ENCODE measurements at places on chromosomes 7 and 10. TPM values are rescaled to one million over a fixed set of nuclear protein-coding genes. Genes with fewer than 3 reads are reported as not detected.

GRCh38 chr10:59905731-59906416 is 482 bp downstream of the CCDC6 start:
- H3K4me3 ChIP-seq = peak overlapping the region; percentile 97
- peak overlapping the region; percentile 24 for H3K27ac ChIP-seq
- DNase-seq = peak; percentile 73
- H3K36me3 ChIP-seq = no peaks in the 10 kb centered on the region
- H3K27me3 ChIP-seq = no peaks in the 10 kb centered on the region

DNA sequence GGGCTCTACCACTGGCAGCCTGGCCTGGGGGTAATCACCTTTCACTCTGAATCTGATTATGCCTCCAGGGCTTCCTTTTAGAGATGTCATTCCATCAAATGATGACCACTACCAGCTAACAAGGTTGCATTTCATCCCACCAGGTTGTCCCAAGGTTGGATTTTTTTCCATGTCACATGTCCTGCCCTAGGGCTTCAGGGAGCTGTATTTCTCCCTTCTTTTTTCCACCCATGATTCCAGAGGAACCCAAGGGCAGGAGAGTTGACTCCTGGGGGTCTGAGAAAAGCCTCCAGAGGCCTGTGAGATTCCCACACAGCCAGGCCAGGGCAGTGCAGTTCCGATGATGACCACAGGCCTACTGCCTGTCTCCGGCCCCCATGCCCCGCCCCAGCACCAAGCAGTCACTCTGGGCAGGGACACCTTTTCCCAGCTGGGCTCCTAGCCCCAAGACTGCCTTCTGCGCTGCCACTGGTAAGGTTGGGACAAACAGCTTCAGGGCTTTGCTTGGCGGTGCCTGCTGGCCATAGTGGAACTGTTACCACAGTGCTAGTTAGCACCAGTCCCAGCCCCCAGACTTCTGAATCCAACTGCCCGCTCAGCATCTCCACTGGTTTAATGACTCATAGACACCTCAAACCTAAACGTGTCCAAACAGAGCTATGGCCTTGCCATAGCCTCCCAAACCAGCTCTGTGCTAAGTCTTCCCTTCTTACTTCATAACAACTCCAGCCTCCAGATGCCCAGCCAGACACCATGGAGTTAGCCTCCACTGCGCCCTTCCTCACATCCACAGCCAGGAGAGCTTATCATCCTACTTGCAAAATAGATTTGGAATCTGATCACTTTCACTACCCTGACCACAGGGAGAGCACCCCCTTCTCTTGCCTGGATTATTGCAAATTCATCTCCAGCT is 133.7 kb downstream of the ARHGAP22 start:
- peaks cover 30% of the 10 kb centered on the region for H3K36me3 ChIP-seq
- peaks cover 10% of the 10 kb centered on the region for H3K4me1 ChIP-seq
- H3K4me3 ChIP-seq = no peak overlapping the region
- H3K27ac ChIP-seq = no peak overlapping the region
- peak; percentile 91 for DNase-seq
- no peaks in the 10 kb centered on the region for H3K27me3 ChIP-seq

GRCh38 chr7:32415936-32416335 is 74.2 kb downstream of the LSM5 start:
- no peaks in the 10 kb centered on the region for H3K36me3 ChIP-seq
- H3K4me1 ChIP-seq = no peaks in the 10 kb centered on the region
- no peaks in the 10 kb centered on the region for H3K27me3 ChIP-seq
- no peak for DNase-seq

DNA sequence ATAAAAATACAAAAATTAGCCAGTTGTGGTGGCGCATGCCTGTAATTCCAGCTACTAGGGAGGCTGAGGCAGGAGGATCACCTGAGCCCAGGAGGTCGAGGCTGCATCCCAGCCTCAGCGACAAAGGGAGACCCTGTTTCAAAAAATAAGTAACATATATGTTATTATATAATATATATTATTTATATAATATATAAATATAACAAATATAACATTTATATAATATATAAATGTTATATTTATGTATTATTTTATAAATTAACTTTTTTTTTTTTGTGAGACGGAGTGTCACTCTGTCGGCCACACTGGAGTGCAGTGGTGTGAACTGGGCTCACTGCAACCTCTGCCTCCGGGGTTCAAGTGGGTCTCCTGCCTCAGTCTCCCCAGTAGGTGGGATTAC is 1.5 kb upstream of the POR start:
- H3K4me3 ChIP-seq = no peak overlapping the region
- no peaks in the 10 kb centered on the region for H3K36me3 ChIP-seq
- no peak for DNase-seq
- no peaks in the 10 kb centered on the region for H3K27me3 ChIP-seq
- no peak overlapping the region for H3K27ac ChIP-seq

DNA sequence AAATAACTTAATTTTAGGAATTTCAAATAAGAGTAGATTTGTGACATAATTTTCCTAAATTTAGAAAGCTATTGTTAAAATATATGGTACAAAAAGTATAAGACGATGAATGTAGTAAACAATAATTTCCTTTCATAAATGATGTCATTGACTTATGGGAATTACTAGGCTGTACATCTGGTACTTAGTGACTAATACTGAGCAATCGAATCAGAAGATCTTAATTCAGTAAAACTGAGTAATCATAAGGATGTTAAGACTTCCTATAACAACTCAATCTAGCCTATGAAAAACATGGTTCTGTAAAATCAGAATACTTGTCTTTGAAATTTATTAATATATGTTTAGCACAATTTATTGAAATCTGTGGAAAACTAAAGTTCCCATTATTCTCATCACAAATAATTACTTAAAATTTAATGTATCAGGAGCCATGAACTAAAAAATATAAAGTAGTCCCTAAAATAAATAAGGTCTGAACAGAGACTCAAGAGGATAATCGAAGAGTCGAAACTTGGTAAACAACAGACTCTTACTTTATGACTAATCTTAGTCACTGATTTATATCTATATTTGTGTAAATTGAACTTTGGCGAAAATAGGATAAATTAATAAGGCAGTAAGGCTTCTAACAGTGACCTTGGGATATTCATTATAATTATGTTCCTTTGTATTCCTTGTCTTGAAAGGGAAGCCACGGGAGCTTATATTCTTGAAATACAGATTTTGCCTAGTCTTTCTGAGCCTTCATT is 142.1 kb downstream of the HGF start:
- peaks cover 47% of the 10 kb centered on the region for H3K4me1 ChIP-seq
- no peaks in the 10 kb centered on the region for H3K27me3 ChIP-seq
- peak overlapping the region; percentile 77 for H3K27ac ChIP-seq
- H3K36me3 ChIP-seq = no peaks in the 10 kb centered on the region
- no peak overlapping the region for H3K4me3 ChIP-seq
- no peak for DNase-seq

DNA sequence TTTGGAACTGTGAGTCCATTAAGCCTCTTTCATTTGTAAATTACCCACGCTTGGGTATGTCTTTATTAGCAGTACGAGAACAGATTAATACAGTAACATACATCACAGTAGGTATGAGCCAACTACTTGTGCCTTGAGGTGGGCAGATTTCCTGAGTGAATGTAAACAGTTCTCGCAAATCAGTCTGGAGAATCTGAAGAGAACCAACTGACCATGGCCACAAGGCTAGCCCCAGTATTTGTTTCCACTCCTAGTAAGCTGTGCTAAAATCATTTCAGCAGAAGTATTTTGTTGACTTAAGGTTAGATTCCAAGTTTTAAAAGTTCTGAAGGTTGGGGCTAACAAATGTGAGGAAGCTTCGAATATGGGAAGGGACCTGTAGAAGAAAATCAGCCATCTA is 82.9 kb downstream of the NOD1 start:
- no peaks in the 10 kb centered on the region for H3K27me3 ChIP-seq
- H3K4me1 ChIP-seq = no peaks in the 10 kb centered on the region
- H3K27ac ChIP-seq = no peak overlapping the region
- no peak overlapping the region for H3K4me3 ChIP-seq
- no peak for DNase-seq

- H3K27ac ChIP-seq = no peak overlapping the region
- peak; percentile 61 for DNase-seq
- H3K4me1 ChIP-seq = peaks cover 18% of the 10 kb centered on the region
- no peaks in the 10 kb centered on the region for H3K36me3 ChIP-seq
- no peaks in the 10 kb centered on the region for H3K27me3 ChIP-seq
These were observed 12.8 kb downstream of the PDZD7 start for GRCh38 chr10:101018118-101018599.

DNA sequence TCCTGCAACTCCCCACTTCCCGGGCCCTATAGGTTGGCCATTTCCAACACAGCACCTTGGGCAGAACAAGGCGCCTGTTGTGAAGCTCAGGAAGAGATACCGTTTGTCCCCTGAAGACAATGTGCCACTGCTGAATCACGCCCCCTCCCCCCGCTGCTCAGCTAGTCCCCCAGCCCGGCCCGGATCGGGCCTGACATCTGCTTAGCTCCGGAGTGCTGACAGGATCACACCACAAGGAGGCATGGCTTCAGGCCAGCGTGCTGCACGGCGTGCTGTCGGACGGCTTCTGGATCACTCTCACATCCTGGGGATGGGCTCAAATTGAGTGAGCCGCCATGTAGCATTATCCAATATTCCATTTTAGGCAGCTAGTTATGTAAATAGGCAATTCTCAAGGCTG is 62.1 kb upstream of the EFCAB10 start:
- H3K4me3 ChIP-seq = no peak overlapping the region
- peaks cover 4% of the 10 kb centered on the region for H3K36me3 ChIP-seq
- H3K27me3 ChIP-seq = no peaks in the 10 kb centered on the region
- H3K27ac ChIP-seq = no peak overlapping the region
- DNase-seq = no peak
- no peaks in the 10 kb centered on the region for H3K4me1 ChIP-seq

DNA sequence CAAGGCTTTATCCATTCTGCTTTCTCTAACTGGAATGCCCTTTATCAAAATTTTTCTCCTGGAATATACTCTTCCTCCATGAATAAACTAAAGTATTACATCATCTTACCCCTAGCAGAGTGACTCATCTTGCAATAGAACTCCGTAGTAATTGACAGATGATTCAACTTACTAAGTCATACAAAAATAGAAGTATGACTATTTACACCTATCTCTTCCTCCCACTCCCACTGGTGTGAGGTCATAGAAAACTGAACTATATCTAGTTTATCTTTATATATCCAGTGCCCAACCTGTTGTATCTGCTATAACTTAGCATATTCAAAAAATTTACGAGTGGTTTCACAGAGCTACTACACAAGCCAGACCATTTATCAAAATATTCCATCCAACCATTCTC is 26.1 kb downstream of the ABCB1 start:
- H3K36me3 ChIP-seq = no peaks in the 10 kb centered on the region
- no peak overlapping the region for H3K4me3 ChIP-seq
- no peak for DNase-seq
- H3K4me1 ChIP-seq = no peaks in the 10 kb centered on the region
- H3K27me3 ChIP-seq = no peaks in the 10 kb centered on the region
- H3K27ac ChIP-seq = no peak overlapping the region

DNA sequence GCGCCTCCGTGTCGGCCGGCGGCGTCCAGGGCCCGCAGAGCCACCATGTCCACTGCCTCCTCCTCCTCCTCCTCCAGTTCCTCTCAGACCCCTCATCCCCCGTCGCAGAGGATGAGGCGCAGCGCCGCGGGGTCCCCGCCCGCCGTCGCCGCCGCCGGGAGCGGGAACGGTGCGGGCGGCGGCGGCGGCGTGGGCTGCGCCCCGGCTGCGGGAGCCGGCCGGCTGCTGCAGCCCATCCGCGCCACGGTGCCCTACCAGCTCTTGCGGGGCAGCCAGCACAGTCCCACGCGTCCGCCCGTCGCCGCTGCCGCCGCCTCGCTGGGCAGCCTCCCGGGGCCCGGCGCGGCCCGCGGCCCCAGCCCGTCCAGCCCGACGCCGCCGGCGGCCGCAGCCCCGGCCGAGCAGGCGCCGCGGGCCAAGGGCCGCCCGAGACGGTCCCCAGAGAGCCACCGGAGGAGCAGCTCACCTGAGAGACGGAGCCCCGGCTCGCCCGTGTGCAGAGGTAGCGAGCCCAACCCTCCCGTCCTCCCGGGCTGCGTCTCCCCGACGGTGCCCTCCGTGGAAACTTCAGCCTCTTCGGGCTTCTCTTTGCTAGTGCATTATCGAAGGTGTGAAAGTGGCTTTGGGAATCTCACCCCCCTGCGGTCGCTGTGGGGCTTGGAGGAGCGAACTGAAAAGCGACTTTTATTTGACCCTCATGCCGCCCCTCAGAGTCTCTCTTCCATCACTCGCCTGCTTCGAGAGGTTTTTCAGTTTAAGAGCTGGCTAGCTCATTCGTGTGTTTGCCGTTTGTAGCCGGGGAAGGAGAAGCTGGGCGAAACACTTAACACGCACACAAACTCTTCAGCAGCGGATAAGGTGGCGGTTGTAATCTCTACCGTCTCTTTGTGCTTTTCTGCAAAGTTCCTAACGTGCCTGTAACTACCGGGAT is 975 bp downstream of the GLCCI1 start:
- peak overlapping the region; percentile 88 for H3K4me3 ChIP-seq
- peaks cover 16% of the 10 kb centered on the region for H3K4me1 ChIP-seq
- H3K27ac ChIP-seq = peak overlapping the region; percentile 50
- DNase-seq = peak; percentile 86
- H3K27me3 ChIP-seq = no peaks in the 10 kb centered on the region

GRCh38 chr10:118569241-118569881 is 26.1 kb downstream of the PRLHR start:
- DNase-seq = no peak
- no peak overlapping the region for H3K4me3 ChIP-seq
- no peaks in the 10 kb centered on the region for H3K36me3 ChIP-seq
- peaks cover 3% of the 10 kb centered on the region for H3K4me1 ChIP-seq

- H3K4me3 ChIP-seq = no peak overlapping the region
- no peak overlapping the region for H3K27ac ChIP-seq
- H3K36me3 ChIP-seq = no peaks in the 10 kb centered on the region
- no peak for DNase-seq
- H3K27me3 ChIP-seq = no peaks in the 10 kb centered on the region
- peaks cover 21% of the 10 kb centered on the region for H3K4me1 ChIP-seq
These were observed 219.2 kb downstream of the ARHGAP12 start for GRCh38 chr10:31709476-31709875.

- no peak for DNase-seq
- no peaks in the 10 kb centered on the region for H3K27me3 ChIP-seq
- H3K27ac ChIP-seq = peak overlapping the region; percentile 81
- H3K4me1 ChIP-seq = peaks cover 33% of the 10 kb centered on the region
- H3K36me3 ChIP-seq = peaks cover 65% of the 10 kb centered on the region
These were observed 119.0 kb downstream of the FANK1 start for GRCh38 chr10:126015413-126015812.

DNA sequence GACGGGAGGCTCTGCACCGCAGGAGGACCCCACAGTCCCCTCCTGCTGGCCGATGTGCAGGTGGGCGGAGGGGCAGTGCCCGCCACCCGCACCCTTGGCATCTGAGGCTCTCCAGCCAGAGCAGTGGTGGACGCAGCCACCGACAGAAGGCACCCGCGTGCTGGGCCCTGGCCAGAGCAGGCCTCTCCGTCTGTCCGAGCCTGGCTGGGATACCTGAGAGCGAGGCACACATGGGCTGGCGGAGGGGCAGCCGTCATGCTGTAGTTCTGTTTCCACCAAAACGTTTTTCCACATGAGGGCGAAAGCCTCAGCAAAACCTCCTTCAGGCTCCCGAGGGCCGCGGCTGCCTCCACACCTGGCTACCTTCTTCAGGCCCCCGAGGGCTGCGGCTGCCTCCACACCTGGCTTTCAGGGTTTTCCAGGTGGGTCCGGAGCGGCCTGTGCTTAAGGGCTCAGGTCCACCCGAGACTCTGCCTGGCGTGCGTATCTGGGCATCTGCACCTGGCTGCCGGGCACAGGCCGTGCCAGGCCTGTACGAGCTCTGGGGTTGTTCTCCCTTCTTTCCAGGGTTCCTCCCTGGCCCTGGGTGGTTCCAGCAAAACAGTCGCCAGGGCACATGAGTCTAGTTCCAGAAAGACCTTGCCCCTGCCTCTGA is 115.5 kb downstream of the INPP5A start:
- no peaks in the 10 kb centered on the region for H3K4me1 ChIP-seq
- no peak overlapping the region for H3K4me3 ChIP-seq
- H3K36me3 ChIP-seq = no peaks in the 10 kb centered on the region

Gene VGF
- total RNA-seq = 0.36 TPM

Gene NUTM2E
- total RNA-seq = not detected

Gene CTBP2
- 65.1 TPM for total RNA-seq

Gene SHH
- total RNA-seq = not detected

Gene NPFFR1
- not detected for total RNA-seq

Measured in osteoblast (primary cell).